ENCODE measurements at places on chromosomes 12 and 14. TPM values are rescaled to one million over a fixed set of nuclear protein-coding genes. Genes with fewer than 3 reads are reported as not detected.

PLEKHH1 gene
- 4.2 TPM for total RNA-seq

FOXN3 gene
- total RNA-seq: 6.1 TPM

TEX22 gene
- 0.19 TPM for total RNA-seq

DYRK2 gene
- 13.7 TPM for total RNA-seq

TOX4 gene
- total RNA-seq: 66.0 TPM

KRT86 gene
- total RNA-seq: 42.7 TPM

NFE2 gene
- total RNA-seq: 0.11 TPM

OTOGL gene
- total RNA-seq: not detected

NEUROD4 gene
- 0.02 TPM for total RNA-seq

NPFF gene
- not detected for total RNA-seq

RAD9B gene
- 0.17 TPM for total RNA-seq

NDUFA12 gene
- 122 TPM for total RNA-seq

ERBB3 gene
- total RNA-seq: 1.6 TPM

ANKS1B gene
- 0.38 TPM for total RNA-seq

SLC10A1 gene
- not detected for total RNA-seq

STYK1 gene
- 0.28 TPM for total RNA-seq

CLSTN3 gene
- total RNA-seq: 14.3 TPM

PSMC6 gene
- 81.2 TPM for total RNA-seq

FGF6 gene
- total RNA-seq: not detected

FLVCR2 gene
- total RNA-seq: 5.8 TPM

CRIP2 gene
- total RNA-seq: 171 TPM

THAP2 gene
- total RNA-seq: 4.5 TPM

KRT75 gene
- total RNA-seq: 0.13 TPM

IQSEC3 gene
- not detected for total RNA-seq

CLEC4C gene
- not detected for total RNA-seq

WNT1 gene
- not detected for total RNA-seq

NTS gene
- total RNA-seq: 57.2 TPM

CCDC88C gene
- 7.2 TPM for total RNA-seq

ARHGEF40 gene
- 15.3 TPM for total RNA-seq

NANOG gene
- not detected for total RNA-seq

IFI27 gene
- 1.5 TPM for total RNA-seq

TMEM229B gene
- total RNA-seq: 0.17 TPM

AP5M1 gene
- 19.2 TPM for total RNA-seq

KITLG gene
- 12.1 TPM for total RNA-seq

OVCH1 gene
- total RNA-seq: not detected

CLEC4A gene
- not detected for total RNA-seq

MIPOL1 gene
- total RNA-seq: 3.6 TPM

GXYLT1 gene
- total RNA-seq: 12.2 TPM

PPP4R4 gene
- total RNA-seq: 0.40 TPM

PSME1 gene
- total RNA-seq: 192 TPM

RASSF9 gene
- total RNA-seq: 0.67 TPM
